Islet precursor cell (in vitro differentiated cells): ENCODE measurements at places on chromosomes 5 and 9.
A peak's percentile ranks its signal among the peaks of the same experiment; 100 is the strongest.

DNA sequence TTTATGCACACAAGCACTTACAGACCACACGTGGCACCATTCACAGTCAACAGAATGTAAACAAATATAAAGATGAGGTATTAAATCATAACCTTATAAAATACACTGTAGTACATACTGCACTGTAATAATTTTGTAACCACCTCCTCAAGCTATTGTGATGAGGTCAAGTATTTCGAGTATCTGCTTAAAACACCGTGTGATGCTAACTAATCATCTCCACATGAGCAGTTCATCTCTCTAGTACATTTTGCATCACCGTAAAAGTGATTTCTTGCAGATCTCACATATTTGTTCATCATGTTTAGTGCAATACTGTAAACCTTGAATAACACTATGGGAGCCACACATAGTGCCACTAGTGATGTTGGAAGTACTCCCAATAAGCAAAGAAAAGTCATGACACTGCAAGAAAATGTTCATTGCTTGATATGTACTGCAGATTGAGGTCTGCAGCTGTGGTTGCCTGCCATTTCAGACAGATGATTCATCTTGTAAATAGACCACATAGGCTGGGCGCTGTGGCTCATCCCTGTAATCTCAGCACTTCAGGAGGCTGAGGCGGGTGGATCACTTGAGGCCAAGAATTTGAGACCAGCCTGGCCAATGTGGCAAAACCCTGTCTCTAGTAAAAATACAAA lies 44.3 kb downstream of the FOXB2 start:
- DNase-seq = peak; percentile 80

DNA sequence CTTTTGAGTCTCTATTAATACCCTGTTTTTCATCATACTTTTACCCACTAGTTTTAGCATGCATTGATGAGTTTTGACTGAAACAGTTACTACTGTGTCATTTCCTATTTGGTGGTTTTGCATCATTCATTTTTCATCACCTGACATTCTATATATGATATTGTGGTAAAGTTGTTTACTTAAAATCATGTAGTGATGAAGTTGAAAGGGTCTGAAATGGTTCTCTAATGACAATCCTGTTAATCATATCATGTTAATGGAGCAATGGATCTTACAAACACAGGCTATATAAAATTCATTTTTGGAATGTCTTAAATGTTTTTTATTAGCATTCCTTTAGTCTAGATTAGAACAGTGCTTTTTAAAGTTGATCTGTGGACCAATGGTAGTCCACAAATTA lies 84.1 kb downstream of the ERBIN start:
- DNase-seq = no peak

- no peak for DNase-seq
These were observed 14.2 kb upstream of the PHYKPL start for GRCh38 chr5:178246624-178247279.

DNA sequence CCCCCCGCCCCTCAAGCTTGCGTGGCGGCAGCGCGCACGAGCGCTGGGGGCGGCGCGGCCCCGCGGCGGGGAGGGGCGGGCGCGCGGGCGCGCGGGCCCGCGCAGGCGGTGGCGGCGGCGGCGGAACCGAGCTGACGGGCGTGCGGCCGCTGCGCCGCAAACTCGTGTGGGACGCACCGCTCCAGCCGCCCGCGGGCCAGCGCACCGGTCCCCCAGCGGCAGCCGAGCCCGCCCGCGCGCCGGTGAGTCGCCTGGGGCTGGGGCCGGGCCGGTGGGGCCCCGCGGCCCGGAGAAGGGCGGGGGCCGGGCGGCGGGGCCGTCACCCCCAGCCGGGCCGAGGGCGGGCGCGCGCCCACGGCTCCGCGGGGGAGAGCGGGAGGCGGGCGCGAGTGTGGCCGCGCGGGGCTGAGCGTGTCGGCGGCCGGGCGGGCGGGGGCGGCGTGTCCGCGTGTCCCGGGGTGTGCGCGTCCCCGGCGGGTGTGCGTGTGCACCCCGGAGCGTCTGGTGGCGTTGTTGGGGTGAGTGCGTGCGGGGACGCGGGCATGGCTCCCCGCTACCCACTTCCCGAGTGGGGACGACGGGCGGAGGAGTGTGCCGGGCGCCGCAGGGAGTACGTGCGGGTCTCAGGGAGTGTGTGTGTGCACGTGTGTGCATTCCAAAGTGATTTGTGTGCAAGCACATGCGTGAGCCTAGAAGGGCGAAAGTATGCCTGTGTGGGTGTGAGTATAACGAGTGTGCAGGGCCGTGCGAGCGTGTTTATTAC lies at the start of gene NEK6:
Gene NEK6, plus strand, starts transcription at position 106 of the 763 bp plus-strand sequence. CDS start 44,016 bp downstream, outside the sequence.
- DNase-seq = no peak

DNA sequence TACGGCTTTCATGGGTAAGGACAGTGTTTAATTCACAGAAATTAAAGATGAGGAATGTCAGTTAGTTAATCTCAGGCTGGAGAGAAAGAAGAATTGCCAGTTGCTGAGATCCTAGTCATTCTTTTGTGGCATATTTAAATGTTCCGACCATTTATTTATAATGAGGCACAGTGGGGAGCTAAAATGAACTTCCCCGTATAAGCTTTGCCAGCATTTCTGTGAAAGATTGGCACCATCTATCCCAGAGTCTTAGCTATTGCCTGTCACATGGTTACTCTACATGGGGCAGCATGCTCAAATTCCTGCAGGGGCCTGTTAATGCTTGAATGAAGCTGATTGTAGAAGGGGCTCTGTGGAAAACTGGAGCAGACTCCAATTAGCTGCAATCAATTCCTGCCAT lies 314.1 kb downstream of the PRELID2 start:
- no peak for DNase-seq

GRCh38 chr5:87408204-87408603 lies 4.5 kb downstream of the CCNH start:
- DNase-seq = no peak

GRCh38 chr5:176694631-176695030 lies 47.3 kb downstream of the TSPAN17 start:
- no peak for DNase-seq

GRCh38 chr5:23084815-23085214 lies 231.7 kb upstream of the CDH12 start:
- no peak for DNase-seq

GRCh38 chr5:169302491-169303118 lies 1.7 kb upstream of the SLIT3 start:
- peak; percentile 90 for DNase-seq
